Stimulated activated CD4-positive, alpha-beta T cell treated with anti-CD3 and anti-CD28 coated beads, Interleukin-1b, Interleukin-23, amount 100 ng/mL, for 1 hour (primary cell): ENCODE measurements at places on chromosomes 3 and 15.

GRCh38 chr3:94132777-94133176 is 69.9 kb downstream of the NSUN3 start:
- DNase-seq = no peak

- no peak for DNase-seq
Observed at GRCh38 chr15:26983822-26984221, 12.8 kb downstream of the GABRG3 start.

- no peak for DNase-seq
Observed at GRCh38 chr15:47337106-47337505, 380.2 kb upstream of the SEMA6D start.

DNA sequence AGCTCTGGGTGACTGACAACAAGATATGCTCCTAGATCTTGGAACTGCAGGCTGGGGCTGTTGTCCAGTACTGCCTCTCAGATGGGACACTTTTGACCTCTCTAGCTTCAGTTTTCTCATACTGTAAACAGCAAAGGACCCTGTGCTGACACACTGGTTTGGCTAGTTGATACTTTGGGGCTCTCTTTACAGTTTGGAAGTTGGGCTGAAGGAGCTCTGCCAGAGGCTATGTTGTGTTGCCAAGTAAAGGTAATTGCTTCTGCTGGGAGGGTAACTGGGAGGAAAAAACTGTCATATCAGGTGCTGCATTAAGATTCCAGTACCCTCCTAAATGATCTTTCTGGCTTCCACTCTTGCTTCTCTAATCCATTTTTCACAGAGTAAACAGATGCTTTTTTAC is 54.0 kb downstream of the ISL2 start:
- DNase-seq = no peak

GRCh38 chr15:101162701-101163483 is 89.0 kb downstream of the CHSY1 start:
- no peak for DNase-seq

GRCh38 chr3:42672515-42672914 is 12.8 kb upstream of the KLHL40 start:
- DNase-seq = no peak
